GM12864 (cell line): ENCODE measurements at places on chromosomes 2 and 18.

GRCh38 chr18:62144338-62144737 lies 42.5 kb downstream of the PIGN start:
- DNase-seq, result no peak

GRCh38 chr2:210768329-210768910 lies 212.0 kb downstream of the CPS1 start:
- no peak for DNase-seq

- no peak for DNase-seq
Measured at GRCh38 chr2:216302981-216303676, 69.2 kb downstream of the MARCHF4 start.

DNA sequence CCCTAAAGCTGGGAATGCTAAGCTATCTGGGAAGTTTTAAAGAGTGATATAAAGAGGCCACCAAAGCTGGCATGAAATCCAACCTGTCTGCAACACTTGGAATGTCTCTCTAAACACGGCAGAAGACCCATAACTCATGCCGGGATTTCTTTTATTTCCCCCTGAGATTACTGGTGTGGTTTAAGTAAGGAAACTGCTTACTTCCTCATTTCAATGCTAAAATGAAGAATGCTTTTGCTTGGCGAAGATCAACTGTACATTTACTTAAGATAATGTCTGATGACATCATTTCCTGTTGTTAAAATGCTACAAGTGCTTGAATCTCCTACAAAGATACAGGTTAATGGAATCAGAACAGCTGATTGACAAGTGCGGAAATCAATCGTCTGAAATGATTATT lies 353.8 kb upstream of the SALL3 start:
- no peak for DNase-seq

GRCh38 chr2:44731505-44731904 lies 210.0 kb upstream of the SIX3 start:
- DNase-seq, result peak; percentile 58

DNA sequence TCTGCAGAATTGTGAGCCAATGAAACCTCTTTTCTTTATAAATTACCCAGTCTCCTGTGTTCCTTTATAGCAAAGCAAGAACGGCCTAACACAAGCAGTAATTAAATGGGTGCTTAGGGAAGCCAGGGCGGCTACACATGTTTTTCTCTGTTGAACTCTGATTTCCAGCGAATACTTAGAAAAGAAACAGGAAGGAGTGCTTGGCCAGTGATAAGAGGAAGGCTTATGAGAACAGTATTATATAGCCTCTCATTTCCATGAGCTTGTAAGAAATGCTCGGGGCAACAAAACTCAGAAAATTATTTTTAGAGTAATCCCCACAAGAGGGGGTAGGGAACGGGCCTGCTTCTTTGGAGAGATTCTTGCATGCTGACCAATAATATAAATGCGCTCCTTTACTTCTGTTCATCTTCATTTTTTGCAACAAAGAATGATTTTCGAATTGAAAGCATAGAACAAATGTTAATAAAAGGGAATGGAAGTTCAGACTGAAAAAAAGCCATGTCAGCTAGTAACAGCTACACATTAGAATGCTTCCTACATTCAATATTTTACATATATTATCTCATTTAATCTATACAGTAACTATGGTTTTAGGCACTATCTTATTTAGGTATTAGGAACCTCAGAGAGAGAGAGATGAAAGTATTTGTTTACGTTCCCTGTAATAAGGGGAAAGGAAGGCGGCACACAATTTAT lies 49.7 kb upstream of the CCDC85A start:
- DNase-seq, result no peak

- DNase-seq, result no peak
Measured at GRCh38 chr2:235660484-235661082, 166.7 kb downstream of the AGAP1 start.

DNA sequence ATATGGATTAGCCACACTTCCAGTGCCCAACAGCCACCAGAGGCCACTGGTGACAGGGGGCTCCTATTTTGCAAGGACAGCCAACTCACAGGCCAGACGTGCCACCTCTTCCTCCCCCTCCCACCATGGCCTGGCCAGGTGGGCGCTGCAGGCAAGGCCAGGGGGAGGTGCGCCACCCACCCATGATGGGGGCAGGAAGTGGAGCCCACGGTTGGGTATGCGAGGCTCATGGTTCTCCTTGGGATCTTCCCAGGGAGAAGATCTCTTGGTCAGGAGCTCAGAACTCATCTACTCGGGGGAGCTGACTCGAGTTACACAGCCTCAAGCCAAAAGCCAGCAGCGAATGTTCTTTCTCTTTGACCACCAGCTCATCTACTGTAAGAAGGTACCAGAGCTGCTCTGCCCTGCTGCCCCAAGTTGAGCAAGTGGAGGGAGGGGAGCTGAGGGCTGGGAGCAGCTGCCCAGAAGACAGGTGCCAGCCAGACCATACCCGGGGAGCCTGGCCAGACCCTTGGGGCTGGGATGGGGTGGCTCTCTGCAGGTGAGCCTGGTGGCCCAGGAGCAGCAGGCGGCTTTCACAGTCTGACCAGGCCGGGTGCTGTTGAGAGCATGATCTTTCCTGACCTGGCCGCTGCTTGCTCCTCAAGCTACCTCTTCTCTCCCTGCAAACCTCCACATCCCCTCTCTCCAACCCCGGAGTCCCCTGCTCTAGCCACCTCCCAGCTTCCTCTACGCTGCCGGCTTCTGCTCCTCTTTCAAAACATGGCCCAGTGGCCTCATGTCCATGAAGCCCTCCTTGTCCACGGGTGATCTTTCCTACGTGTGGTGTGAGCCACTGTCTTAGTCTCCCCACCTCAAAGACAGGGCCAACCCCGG lies 49.8 kb downstream of the FAM168B start:
- DNase-seq, result no peak

- no peak for DNase-seq
Measured at GRCh38 chr2:33322612-33323011, 153.8 kb upstream of the RASGRP3 start.

GRCh38 chr2:80473796-80474195 lies 169.2 kb upstream of the LRRTM1 start:
- DNase-seq, result no peak

GRCh38 chr2:146251328-146251727 lies 1593.5 kb upstream of the ACVR2A start:
- no peak for DNase-seq

DNA sequence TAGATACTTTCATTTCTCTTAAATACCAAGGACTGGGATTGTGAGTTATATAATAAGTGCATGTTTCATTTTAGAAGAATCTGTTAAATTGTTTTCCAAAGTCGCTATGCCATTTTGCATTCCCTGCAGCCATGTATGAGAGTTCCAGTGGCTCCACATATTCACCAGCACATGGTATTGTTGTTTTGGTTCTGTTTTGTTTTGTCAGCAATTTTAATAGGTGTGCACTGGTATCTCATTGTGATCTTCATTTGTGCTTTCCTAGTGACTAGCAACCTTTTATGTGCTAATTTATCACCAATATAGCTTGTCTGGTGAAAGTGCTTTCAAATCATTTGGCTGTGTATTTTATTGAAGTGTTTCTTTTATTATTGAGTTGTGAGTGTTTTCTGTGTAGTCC lies 278.9 kb downstream of the ZNF516 start:
- DNase-seq, result no peak

DNA sequence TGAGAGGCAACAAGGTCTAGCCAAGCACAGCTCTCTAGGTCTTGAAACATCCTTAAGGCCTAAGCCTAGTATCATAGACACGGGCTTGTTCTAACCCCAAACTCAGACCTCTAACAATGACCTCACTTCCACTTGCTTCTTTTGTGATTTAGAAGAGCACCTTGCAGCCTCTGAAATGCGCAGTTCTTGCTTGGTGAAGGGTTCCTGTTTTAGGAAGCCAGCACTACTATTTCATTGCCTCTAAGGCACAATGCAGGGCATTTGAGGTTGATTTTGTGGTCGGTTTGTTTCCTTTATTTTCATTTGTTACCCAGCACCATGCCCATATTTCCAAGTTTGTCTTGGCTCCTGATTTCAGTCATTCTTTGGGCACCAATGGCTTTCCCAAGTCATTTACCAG lies 117.0 kb upstream of the CYP1B1 start:
- no peak for DNase-seq

- no peak for DNase-seq
Measured at GRCh38 chr18:67408240-67408639, 108.3 kb downstream of the DSEL start.

GRCh38 chr18:24112874-24113615 lies 25.8 kb upstream of the CABYR start:
- no peak for DNase-seq

DNA sequence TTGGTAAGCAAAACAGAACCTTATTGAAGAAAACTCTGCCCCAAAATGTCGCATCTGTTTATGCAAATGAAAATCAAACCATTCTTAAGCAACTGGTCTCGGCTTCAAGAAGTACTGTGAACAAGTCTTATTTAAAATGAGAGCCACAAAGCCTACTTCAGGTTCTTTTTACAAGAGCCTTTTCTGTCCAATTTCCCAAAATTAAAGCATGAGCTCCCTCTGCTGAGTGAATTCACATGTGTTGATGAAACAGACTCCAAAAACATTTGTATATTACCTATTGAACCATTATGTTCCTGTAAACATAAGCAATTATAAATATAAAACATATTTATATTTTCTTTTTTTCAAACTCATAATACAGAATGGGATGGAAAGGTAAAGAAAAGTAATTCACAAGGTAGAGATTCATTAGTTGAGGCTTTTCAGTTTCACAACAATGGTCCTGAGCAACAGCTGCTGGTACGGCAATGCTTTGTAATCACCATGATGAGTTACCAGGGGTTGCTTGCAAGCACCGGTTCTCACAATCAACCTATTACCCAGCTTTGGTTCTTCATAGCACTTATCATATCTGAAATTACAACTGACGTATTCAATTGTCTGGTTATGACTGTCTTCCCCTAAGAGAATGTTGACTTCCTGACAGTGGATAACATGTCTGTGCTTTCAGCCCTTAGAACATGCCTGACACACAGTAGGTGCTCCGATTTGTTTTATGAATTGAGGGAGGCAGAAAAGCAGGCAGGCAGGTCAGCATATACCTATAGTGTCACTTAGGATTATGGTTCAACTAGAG lies 108.4 kb upstream of the BZW1 start:
- DNase-seq, result no peak

GRCh38 chr2:201622306-201622970 lies 20.9 kb downstream of the TMEM237 start:
- DNase-seq, result no peak

- no peak for DNase-seq
Measured at GRCh38 chr2:219167997-219168396, 1.8 kb downstream of the SLC23A3 start.

DNA sequence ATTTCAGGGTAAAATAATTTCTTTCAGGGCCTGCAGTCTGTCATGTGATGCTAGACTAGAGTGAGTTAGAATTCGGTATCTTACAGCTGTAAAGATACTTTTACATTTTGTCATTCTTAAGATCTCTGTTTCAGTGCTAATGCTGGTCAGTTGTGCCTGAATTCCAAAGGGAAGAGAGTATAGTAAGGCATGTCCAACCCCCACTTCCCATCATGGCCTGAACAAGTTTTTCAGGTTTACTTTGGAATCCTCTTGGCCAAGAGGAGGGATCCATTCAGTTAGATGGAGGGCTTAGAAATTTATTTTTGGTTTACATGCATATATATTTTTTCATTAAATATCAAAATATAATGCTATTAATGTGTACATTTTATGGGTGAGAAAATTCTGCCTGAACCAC lies 596.6 kb downstream of the XIRP2 start:
- DNase-seq, result no peak

GRCh38 chr18:58267493-58267892 lies 223.5 kb downstream of the NEDD4L start:
- DNase-seq, result no peak

- DNase-seq, result no peak
Measured at GRCh38 chr2:143717053-143717452, 587.8 kb downstream of the ARHGAP15 start.

DNA sequence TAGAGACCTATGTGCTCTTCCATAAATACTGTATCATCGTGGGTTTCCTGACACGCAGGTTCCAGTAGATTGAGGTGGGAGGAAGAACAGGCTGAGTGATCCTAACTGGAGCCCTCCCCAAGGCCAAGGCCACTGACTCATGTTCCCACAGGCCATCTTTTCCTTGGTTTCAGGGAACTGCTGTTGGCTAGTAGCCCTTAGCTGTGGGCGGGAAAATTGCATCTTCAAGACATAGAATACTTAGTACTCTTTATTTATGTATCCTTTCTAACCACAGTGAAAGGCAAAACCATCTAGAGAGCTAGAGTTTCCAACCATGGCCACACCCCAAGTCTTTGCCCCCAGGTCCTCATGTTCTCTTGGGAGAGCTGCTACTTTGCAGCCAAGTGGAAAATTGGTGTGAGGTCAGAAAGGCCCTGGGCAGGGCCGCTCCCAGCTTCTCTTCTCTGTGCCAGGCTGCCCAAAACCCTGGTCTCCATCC lies 55.9 kb downstream of the COPS8 start:
- no peak for DNase-seq

DNA sequence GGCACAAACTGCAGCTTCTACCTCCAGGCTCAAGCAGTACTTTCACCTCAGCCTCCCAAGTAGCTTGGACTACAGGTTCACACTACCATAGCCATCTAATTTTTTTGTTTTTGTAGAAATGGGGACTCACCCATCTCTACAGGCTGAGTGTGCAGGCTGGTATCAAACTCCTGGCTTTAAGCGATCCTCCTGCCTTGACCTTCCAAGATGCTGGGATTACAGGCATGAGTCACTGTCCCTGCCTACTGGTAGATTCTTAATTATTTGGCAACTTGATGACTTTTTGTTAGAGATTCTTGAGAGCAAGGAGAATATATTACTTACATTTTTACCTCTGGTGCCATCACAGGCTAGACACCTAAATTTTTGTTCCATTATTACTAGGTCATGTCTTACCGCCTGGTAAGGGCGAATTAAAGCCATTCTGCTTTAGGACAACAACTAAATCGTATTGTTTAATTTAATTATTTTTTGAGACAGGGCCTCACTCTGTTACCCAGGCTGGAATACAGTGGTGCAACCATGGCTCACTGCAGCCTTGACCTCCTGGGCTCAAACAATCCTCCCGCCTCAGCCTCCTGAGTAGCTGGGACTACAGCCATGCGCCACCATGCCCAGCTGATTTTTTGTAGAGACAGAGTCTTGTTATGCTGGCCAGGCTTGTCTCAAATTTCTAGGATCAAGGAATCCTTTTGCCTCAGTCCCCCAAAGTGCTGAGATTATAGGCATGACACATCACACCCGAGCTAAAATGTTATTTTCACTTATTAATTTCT lies 15.7 kb downstream of the DYNC1I2 start:
- no peak for DNase-seq

- DNase-seq, result no peak
Measured at GRCh38 chr2:12619975-12620374, 96.8 kb upstream of the TRIB2 start.

- no peak for DNase-seq
Measured at GRCh38 chr2:98509542-98510321, 65.1 kb downstream of the INPP4A start.

GRCh38 chr2:135245071-135245470 lies 193.0 kb downstream of the RAB3GAP1 start:
- DNase-seq, result no peak

DNA sequence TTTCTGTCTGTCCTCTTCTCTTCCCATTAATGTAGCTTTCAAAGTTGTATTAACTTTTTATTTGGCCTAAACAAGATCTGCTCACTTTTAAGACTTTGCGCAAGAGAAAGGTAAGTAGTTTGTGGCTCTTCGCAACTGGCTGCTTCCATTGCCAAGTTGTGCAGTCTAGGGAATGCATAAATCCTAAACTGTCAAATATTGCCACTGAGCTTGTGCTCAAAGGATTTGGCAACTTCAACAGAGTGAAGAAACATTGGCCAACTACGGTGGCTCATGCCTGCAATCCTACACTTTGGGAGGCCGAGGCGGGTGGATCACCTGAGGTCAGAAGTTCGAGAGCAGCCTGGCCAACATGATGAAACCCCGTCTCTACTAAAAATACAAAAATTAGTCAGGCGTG lies 826.4 kb downstream of the EPHA4 start:
- DNase-seq, result no peak

- no peak for DNase-seq
Measured at GRCh38 chr2:202519453-202519852, 115.3 kb upstream of the FAM117B start.
